Adrenal gland (tissue), 19 donors: ENCODE measurements at places on chromosomes 3 and 15. TPM values are rescaled to one million over a fixed set of nuclear protein-coding genes. Genes with fewer than 3 reads are reported as not detected.
A peak's percentile ranks its signal among the peaks of the same experiment; 100 is the strongest.

FBXO40 gene
- 0.26 TPM for polyA plus RNA-seq

SOX14 gene
- polyA plus RNA-seq = not detected

MB21D2 gene
- 4.0 TPM for polyA plus RNA-seq

DNA sequence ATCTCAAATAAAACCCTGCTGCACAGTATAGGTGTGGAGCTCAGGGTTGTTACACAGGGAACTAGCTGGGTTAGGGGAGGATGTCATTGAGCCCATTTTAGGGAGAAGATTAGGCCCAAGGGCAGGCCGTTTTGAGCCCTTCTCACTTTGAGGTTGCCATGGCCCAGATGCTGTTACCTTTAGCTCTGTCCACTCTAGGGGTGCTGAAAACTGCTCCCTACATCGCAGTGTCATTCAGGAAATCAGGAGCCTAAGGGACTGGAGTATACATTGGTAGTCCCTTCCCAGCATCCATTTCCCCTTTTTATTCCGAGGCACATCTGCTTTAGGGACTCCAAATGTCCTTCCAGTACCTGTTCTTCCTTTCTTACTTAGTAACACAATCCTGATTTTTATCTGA, 79.0 kb upstream of the SELENOK start:
- no peak for DNase-seq

GRCh38 chr3:116341899-116342298, 103.4 kb downstream of the LSAMP start:
- DNase-seq = no peak

DNA sequence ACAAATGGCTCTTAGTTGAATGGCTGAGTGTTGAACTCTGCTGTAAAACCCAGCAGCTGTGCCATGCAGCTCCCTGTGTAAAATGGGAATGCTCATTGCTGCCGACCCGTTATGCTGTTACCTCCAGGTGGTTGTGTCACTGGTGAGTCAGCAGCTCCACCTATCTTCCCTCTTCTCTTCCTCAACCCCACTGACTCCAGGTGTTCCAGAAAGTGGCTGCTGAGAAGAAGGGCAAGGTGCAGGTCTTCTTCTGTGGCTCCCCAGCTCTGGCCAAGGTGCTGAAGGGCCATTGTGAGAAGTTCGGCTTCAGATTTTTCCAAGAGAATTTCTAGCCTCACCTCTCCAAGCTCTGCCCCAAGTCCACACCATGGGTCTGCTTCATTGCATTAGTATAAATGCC, 41.9 kb downstream of the NOX5 start:
- no peak for DNase-seq

PTPRG gene
- 9.0 TPM for polyA plus RNA-seq

- DNase-seq = no peak
Observed at GRCh38 chr15:41323611-41324010, 8.8 kb downstream of the OIP5 start.

- no peak for DNase-seq
Observed at GRCh38 chr3:51386852-51387229, 1.8 kb downstream of the MANF start.

DNA sequence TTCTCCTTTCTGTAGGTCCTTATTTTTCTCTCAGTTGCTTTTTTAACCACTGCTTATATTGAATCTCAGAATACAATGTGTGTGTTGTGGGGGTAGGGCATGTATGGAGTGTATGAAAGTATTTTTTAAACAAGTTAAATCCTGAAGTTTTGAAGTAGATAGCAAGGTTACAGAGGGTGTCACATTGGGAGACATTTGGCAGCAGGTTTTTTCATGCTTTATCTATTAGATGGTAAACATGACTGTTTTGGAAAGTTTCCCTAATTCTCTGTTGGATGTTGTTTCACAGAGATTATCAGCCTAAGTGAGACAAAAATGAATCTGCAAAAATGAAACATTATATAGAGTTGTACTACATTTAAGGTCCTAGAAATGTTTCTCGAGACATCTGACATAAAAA, 190.6 kb upstream of the ARPP21 start:
- no peak for DNase-seq

DNA sequence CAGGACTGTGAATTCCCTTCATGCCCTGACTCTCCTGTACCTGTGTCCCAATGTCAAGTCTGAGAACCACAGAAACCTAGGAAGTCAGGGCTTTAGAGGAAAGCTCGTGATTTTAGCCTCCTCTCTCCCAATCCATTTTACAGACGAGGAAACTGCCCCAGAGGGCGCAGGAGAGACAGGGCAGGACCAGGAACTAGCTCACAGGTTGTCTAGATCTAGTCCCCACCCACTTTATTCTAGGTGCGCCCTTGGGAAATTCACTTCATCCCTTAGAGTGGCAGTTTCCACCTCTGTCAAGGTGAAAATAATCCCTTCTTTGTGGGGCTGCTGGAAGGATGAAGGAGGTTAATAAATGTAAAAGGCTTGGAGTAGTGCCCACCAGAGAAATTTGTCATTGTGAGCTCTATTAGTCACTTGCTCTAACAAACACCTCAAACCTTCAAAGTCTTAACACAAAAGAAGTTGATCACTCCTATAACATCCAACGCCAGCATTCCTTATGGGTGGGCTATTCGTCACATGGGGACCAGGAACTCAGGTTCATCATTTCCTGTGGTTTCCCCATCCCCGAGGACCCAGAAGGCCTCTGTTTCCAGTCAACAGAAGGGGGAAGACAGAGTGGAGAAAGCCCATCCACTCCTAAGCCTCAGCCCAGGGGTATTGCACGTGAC, 282.3 kb downstream of the XXYLT1 start:
- DNase-seq = no peak

GRCh38 chr3:100419406-100419805, 18.1 kb downstream of the LNP1 start:
- no peak for DNase-seq

DNA sequence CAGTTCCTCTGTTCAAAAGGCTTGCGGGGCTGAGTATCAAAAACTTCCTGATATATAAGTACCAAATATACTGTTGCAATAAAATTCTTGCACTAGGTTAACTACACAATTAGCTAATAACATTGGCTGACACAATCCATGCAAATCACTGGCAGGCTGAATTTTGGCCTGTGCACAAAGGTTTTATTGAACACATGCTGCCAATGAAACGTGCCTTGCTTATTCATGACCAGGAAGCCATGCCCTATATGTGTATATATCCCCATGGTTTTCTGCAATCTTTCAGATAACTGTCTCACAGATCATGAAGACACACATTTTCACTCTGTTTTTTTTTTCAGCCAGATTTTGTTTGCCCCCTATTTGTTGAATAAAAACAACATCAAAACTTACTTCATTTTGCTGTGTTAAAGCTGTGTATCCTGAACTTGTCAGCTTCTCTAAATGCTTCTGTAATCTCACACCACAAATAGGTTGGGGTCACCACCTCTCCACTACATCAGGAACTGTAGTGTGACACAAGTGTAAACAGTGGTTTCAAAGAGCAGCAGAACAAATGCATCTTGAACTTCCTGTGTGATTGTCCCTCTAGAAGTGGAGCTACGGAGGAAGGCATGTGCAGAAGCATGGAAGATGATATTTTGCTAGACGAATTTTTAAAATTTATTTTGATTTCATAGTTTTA, 920.7 kb upstream of the NR2F2 start:
- no peak for DNase-seq

DNA sequence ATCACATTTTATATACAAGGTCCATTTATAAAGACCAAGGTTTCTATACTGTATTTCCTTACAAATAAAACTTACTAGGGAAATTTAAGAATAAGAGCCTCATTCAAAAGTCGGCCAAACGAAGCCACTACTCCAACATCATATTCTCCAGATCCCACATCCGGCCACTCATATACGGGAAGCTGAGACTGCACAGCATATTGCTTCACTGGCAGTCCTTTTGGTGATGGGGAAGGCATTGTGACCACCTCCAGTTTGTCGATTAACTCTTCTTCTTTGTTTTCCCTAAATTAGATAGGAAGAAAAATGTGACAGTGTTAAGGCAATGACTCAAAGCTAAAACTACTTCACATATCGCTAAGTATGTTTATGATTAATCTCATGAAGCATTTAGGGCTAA, 2.7 kb downstream of the MTFMT start:
- no peak for DNase-seq

CCDC12 gene
- polyA plus RNA-seq = 122 TPM

GRCh38 chr15:78944669-78945407, at the start of gene CTSH:
CTSH (minus strand) TSS chr15:78945046; CDS start chr15:78944981, 65 bp downstream.
- peak; percentile 85 for DNase-seq

GRCh38 chr3:182855076-182855475, 61.8 kb downstream of the ATP11B start:
- DNase-seq = no peak

DNA sequence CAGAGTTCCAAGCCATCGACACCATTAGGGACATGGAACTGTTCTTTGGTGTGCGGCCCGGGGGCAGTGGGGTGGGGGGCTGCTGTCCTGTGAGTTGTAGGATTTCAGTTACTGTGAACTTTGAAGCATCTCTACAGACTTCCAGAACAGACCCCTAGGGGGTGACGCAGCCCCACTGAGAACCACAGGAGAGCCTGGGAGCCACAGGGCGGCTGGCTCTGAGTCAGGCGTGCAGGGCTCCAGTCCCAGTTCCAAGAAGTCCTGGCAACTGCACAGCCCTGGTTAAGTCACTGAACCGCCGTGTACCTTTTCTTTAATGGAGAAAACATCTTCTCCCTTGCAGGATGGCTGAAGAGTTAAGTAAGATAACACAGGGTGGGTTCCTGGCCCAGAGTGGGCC, 23.5 kb upstream of the LRTM1 start:
- DNase-seq = peak; percentile 78
